Activated CD4-positive, CD25-positive, alpha-beta regulatory T cell treated with anti-CD3 and anti-CD28 coated beads, Interleukin-2, amount 50 U/mL, for 16 hours (primary cell): ENCODE measurements at places on chromosomes 4 and X.

DNA sequence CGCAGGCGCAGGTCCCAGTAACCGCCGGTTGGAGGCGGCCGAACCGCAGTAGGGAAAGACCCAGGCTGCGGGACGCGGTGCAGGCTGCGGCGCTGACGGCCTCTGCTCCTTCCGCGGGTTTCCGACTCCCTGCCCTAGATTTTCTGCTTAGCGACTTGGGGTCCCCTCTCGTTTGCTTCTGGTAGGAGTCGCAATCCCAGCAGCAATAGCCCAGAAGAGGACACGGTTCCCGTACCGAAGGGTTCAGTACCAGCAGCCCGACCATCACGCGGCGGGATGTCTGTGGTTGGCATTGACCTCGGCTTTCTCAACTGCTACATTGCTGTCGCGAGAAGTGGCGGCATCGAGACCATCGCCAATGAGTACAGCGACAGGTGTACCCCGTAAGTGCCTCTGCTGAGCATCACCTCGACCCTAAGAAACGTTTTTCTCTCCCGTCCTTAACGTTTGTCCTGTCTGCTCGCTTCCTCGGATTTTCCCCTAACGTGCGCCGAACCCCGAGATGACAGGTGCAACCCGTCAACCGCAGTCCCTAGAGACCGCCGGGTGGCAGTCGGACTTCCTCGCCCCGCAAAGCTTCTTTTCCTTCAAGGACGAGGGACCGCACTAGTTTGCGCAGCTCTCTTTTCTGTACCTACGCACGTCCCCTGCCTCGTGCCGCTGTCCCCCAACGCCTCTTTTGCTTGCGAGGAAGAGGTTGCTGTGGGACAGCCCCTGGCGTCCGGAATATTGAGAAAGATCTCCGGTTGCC is at the start of gene HSPA4L:
Gene HSPA4L, plus strand, starts transcription at position 48 of the 751 bp plus-strand sequence. Its CDS starts 229 bp downstream, at position 277.
- no peak for DNase-seq

- no peak for DNase-seq
Measured at GRCh38 chrX:497186-498014, 110.7 kb upstream of the PPP2R3B start.

GRCh38 chr4:54228056-54228527 is 1.0 kb upstream of the PDGFRA start:
- no peak for DNase-seq

GRCh38 chr4:155667222-155667567 is 547 bp downstream of the GUCY1A1 start:
- no peak for DNase-seq

DNA sequence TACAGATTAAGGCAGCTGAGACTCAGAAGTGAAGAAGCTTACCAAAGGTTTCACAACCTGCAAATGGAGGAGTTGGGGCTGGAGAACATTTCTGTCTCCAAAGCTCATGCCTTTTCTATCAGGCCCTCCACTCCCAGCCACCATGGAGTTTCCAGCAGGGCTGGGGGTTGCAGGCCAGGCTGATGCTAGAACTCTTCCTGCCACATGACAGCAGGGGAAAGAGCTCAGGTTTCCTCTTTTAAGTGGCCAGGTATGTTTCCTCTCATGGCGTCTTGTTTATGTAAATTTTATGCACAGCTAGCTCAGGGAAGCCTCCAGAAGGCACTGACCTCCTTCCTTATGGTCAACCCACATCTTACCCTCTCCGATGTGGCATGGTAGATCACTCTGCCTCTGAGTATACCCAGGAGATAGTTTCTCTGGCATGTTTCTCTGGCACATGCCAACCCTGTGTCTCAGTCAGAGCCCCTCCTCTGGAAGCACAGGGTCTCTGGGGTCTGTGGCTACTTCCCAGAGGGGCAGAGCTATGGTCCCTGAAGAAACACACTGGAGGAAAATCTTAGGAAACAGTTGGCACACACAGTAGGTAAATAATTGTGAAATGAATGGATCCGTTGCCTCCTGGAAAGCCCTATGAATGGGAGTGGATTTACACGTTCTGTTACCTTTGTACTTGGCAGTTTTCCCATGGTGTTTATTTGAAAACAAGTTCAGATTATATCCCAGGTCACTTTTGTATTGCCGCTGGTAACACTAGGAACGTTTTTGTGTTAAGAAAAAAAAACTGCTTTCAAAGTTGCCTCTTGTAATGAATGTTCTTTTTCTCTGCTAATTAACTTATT is 28.9 kb downstream of the PDK3 start:
- no peak for DNase-seq

DNA sequence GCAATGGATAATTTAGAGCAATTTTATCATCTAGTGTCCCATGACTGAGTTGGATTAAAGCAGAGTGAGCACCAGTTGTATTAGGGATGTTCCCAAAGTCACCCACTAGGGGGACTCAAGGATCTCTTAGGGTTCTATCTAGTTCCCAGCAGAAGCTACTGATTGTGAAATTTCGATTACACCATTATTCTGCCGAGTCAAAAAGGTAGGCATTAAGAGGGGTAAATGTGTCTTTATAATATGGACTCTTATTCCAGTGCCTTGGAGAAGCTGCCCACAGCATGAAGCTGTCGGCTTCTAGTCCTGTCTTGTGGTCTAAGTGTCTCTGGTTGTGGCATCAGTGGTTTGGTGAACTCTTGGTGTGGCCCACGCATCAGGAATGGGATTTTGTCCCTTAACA is 53.3 kb downstream of the RGS12 start:
- DNase-seq, result no peak

- no peak for DNase-seq
Measured at GRCh38 chrX:45614853-45615252, 414.2 kb upstream of the DIPK2B start.

DNA sequence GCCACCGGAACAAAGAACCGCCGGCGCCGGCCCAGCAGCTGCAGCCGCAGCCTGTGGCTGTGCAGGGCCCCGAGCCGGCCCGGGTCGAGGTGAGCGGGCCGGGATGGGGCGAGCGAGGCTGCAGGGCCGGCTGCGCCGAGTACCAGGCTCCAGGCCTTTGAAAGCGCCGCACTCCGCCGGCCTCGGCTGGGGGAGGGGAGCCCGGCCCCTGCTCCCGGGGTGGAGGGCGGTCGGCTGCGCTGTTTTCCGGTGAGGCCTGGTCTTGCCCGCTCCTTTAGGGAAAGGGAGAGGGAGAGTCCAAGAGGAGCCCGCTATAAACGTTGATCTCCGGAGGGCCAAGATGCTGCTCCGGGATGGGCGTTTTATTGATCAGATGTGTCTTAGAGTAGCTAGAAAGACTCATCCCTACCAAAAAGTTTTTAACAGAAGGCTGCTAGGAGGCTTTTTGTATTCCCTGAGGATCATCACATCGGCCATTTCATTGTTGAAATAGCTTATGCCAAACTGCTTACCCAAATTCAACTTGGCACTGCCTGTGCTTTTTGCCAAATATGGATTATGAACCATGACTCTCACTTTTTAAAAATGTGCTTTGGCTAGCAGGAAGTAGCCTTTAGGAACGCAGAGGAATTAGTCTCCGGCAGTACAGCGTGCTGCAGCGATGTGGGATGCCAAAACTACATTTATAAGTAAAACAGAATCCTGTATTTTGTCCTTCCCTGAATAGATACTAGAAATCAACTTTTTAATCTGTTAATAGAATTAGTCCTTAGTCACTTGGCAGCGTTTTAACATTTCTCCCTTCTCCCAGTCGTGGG is 760 bp downstream of the TMEM165 start:
- DNase-seq, result no peak

DNA sequence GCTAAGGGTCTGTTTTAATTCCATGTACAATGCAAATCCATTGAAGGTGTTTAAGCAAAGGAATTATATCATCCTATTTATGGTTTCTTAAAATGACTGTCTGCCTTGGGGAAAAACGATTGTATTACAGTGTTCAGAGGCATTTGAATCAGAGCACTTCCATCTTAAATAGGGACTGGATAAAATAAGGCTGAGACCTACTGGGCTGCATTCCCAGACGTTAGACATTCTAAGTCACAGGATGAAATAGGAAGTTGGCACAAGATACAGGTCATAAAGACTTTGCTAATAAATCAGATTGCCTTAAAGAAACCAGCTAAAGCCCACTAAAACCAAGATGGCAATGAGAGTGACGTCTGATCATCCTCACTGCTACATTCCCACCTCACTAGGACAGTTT is 1167.2 kb upstream of the PABPC4L start:
- no peak for DNase-seq

- no peak for DNase-seq
Measured at GRCh38 chr4:7816771-7817170, 122.9 kb downstream of the AFAP1 start.

GRCh38 chr4:93066749-93067148 is 761.8 kb upstream of the ATOH1 start:
- DNase-seq, result no peak

DNA sequence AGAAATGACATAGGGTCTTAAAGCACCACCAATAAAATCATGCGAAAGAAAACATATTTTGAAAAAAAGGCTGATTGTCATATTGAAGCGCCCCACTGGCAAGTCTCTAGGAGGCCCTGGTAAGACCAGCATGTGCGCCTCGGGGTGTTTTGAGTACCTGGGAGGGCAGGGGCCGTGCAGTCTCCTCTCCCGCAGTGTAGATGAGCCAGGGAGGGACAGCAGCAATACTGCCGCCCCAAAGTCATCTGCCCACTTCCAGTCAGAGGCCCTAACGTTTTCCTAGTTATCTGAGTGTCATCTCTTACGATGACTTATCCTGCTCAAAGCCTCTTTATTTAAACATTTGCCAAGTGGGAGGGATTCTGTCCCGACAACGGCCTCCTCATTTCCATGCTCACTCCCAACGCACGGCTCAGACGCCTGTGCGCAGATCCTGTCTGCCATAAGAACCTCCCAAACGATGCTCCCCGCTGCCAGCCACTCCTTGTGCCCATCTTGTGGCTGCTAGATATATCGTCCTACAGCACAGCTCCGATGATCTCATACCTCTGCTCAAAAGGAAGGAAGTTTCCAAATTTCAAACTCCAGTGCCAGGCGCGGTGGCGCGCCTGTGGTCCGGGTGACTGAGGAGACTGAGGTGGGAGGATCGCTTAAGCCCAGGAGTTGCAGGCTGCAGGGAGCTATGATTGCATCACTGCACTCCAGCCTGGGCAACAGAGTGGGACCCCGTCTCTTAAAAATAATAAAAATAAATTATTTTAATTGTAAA is 17.2 kb upstream of the SCRG1 start:
- DNase-seq, result no peak
